Activated T-cell treated with anti-CD3 and anti-CD28 coated beads for 1 hour (primary cell): ENCODE measurements at places on chromosomes 5 and 9.

- no peak for DNase-seq
Measured at GRCh38 chr9:21994556-21995005, at the start of gene CDKN2B-AS1. CDKN2B-AS1 (plus strand) TSS chr9:21994791.

DNA sequence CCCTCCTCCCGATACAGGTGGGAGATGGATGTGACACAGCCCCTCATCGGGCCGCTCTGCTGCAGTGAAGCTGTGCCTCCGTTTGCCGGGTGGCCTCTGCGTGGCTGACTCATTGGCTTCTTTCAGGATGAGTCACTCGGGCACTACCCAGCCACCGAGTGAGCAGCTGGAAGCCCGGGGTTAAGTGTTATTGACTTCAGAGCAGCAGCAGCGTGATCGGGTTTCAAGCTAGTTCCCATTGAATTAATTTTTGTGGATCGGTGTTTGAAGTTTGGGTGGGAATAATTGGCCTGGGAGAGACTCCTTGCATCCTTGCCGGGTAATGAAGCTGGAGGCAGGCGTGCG is 266.4 kb upstream of the IRX4 start:
- no peak for DNase-seq

DNA sequence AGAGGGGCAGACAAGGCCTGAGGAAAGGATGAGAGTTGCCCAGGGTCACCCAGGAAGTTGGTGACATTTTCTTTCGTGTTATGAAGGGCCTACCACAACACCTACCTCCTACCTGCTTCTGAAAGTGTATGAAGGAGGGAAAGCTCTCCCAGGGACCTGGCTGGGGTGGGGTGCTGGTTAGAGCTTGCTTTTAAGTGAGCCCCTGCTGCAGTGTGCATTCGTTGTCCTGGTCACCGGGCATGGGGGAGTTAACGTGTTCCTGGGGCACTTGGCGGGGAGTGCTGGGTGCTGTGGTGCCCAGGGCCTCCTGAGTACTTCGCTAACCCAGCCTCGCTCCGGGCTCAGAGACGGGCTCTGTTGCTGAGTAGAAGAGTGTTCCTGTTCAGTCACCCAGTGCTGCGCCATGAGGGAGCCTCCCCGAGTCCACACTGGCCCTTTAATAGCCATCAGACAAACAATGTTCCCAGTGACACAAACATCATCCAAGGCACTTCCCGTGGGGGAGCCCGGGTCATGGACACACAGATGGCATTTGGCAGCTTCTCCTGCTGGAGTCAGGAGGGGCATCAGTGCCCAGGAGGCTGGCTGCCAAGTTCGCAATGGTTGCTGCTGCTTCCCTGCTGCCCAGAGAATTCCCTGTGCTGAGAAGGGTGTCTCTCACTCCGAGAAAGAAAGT is 85.7 kb downstream of the AMBP start:
- DNase-seq: no peak

GRCh38 chr9:136321561-136321960 is 5.8 kb upstream of the GPSM1 start:
- no peak for DNase-seq

- DNase-seq: no peak
Measured at GRCh38 chr9:13282998-13283397, 3.5 kb upstream of the MPDZ start.

GRCh38 chr9:69076550-69076949 is 41.0 kb downstream of the FXN start:
- no peak for DNase-seq
